H7 (cell line): ENCODE measurements at places on chromosomes 1 and 21. TPM values are rescaled to one million over a fixed set of nuclear protein-coding genes. Genes with fewer than 3 reads are reported as not detected.

SPRR2E gene
- total RNA-seq = not detected in 2 replicates

C1orf116 gene
- 0.52 and 0.55 TPM in 2 replicates for total RNA-seq

KLHDC8A gene
- total RNA-seq = 2.3 and 5.0 TPM in 2 replicates

CNR2 gene
- total RNA-seq = not detected in 2 replicates

RGSL1 gene
- not detected in 2 replicates for total RNA-seq

PFKFB2 gene
- 12.7 and 16.6 TPM in 2 replicates for total RNA-seq

CLIC6 gene
- 0.59 and 0.78 TPM in 2 replicates for total RNA-seq

C1QB gene
- total RNA-seq = not detected in 2 replicates
